HT-29 (cell line): ENCODE measurements at places on chromosomes 7 and 10. TPM values are rescaled to one million over a fixed set of nuclear protein-coding genes. Genes with fewer than 3 reads are reported as not detected.

Gene CACNA2D1
- total RNA-seq, result not detected in 2 replicates

Gene NUTM2E
- not detected in 2 replicates for total RNA-seq

GRCh38 chr10:127148066-127148932 is 48.1 kb downstream of the INSYN2A start:
- peak; percentile 3 for DNase-seq

Gene MYOZ1
- not detected in 2 replicates for total RNA-seq

DNA sequence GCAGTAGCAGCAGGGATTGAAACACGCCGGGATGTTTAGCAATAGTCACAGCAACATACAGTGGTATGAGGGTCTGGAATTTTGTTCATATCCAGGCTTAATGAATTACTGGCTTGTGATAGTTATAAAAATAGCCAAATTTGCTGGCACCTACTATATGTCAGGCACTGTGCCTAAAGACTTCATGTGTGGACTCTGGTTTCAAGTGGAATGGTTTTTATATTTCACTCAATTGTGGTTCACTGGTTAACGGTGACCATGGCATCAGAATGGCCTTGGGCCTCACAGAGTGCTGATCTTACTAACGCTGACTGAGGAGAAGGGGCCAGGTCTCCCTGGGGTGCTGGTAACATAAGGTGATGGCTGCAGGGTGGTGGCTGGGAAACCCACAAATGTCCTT is 55.7 kb downstream of the CELF2 start:
- no peak for DNase-seq

DNA sequence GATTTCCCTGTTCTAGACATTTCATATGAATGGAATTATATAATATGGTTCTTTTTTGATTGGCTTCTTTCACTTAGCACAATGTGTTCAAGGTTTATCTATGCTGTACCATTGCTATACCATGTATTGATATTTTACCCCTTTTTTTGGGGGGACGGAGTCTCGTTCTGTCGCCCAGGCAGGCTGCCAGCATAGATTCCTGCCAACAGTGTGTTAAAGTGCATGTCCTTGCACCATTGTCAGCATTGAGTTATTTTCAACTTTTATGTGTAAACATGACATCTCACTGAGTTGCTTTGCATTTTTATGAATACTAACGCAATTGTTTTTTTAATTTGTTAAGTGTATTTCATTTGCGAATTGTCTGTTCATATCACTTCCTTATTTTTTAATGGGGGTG is 4.9 kb downstream of the ABCC2 start:
- DNase-seq, result no peak

DNA sequence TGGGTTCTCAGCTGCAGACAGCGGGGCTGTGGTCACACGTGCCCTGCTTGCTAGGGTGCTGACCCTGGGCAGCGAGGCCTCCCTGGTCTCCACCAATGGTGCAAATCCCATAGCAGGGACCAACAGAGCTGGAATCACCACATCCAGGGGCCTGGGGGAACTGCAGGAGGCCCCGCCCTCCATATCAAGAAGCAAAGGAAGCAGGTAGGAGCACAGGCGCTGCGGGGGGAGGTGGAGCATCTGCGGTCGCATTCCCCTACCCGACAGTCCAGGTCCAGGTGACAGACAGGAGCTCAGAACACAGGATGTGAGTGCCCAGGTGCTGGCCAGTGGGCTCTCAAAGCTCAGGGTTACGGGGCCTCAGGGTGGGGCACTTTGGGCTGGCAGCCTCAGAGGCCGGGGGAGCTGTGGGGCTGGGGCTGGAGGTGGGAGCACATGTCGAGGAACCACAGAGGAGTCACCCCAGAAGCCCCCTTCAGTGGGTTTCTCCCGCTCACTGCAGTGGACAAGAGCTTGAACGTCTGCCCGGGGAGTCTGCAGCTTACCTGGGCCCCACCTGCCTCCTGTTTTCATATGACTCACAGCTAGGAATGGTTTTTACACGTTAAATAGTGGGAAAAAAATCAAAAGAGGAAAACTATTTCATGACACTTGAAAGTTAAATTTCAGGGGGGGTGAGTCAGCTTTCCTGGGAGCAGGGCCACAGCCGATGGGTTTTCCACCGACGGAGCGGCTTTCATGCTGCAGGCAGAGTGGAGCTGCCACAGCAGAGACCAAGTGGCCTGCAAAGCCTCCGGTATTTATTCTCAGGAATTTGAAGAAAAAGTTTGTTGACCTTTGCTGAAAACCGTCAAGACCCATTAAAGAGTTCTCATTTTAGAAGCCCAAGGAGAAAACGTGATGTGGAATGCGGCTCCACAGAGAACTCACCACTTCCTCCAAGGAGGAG is 148.7 kb upstream of the PPP2R2D start:
- no peak for DNase-seq

DNA sequence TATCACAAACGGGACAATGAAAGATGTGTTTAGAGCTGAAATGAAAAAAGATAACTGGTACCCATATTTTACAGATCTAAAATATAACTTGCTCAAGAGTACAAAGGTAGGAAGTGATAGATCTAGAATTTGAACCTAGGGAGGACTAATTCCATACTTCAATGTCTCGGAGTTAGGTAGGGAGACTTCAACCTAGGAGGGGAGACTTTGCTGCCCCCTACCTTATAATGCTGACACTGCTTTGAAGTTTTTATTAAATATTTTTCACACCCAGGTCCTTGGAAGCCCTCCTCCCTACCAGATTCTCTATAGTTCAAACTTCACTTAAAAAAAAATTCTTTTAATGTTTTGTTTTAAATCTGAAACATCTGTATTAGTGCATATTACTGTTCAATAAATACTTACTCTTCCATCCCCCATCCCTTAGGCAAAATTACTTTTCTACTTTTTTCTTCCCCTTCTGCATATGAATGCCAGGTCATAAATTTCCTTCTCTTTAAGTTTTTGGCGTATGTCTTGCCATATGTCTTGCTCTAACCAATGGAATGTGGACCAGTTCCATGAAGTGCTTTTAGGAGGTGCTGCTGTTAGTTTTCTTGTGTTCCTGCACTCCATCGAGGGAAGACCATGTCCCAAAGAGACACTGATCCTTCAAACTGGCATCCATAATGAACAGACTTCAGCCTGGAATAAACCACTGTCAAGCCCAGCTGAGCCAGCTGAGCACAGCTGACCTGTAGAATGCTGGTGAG is 57.8 kb downstream of the MICU1 start:
- peak; percentile 49 for DNase-seq

Gene PRLHR
- not detected in 2 replicates for total RNA-seq

Gene POLR2J3
- total RNA-seq, result 35.1 and 38.6 TPM in 2 replicates

- DNase-seq, result no peak
Measured at GRCh38 chr7:152683297-152683696, 7.4 kb upstream of the XRCC2 start.

- peak; percentile 32 for DNase-seq
Measured at GRCh38 chr7:105581066-105581811, at the start of gene EFCAB10. Gene EFCAB10, minus strand, starts transcription at chr7:105581493. Its CDS starts 30 bp downstream, at chr7:105581463.

GRCh38 chr10:99709480-99710229 is 22.3 kb downstream of the COX15 start:
- no peak for DNase-seq

DNA sequence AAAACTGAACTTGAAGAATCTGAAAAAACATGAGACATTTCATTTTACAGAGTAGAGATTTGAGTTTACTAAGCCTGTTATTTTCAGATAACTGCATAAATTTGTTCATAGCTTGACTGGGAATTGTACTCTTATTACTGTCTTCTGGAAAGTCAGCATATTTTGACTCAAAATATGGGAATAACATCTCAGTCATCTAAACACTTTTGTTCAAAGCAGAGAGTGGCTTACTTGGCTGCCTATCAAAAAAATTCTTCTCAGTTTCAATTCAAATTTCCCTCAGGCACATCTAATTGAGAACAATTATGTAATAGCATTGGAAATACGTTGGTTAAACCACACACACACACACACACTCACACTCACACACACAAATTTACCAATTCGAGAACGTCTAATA is 384.6 kb downstream of the ARL4A start:
- DNase-seq, result no peak

Gene LIPN
- total RNA-seq, result not detected in 2 replicates

Gene LZTS2
- 154 and 172 TPM in 2 replicates for total RNA-seq
